ENCODE measurements at places on chromosomes 4 and X.

DNA sequence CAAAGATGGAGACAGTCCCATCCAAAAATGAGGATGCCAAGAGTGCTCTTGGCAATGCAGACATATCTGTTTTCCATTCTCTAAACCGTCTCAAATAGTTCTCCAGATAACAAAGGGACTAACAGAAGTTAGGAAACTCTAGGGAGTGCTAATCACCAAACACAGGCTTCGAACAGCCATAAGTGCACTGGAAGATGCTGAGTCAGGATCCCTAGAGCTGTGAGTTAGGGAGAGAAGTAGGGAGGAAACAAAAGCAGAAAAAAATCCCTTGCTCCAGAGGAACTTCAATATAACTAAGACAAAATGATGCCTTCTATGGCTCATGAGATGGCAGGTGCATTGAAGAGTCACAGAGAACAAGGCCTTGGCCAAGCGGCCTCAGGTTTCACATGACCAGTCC, 251.0 kb upstream of the PPARGC1A start:
- no peak for DNase-seq

GRCh38 chrX:781224-782204, 150.9 kb downstream of the SHOX start:
- no peak for DNase-seq

GRCh38 chr4:120921456-120922380, 808 bp downstream of the PRDM5 start:
- DNase-seq = peak; percentile 40

- no peak for DNase-seq
Measured at GRCh38 chr4:30586850-30587249, 133.3 kb upstream of the PCDH7 start.

DNA sequence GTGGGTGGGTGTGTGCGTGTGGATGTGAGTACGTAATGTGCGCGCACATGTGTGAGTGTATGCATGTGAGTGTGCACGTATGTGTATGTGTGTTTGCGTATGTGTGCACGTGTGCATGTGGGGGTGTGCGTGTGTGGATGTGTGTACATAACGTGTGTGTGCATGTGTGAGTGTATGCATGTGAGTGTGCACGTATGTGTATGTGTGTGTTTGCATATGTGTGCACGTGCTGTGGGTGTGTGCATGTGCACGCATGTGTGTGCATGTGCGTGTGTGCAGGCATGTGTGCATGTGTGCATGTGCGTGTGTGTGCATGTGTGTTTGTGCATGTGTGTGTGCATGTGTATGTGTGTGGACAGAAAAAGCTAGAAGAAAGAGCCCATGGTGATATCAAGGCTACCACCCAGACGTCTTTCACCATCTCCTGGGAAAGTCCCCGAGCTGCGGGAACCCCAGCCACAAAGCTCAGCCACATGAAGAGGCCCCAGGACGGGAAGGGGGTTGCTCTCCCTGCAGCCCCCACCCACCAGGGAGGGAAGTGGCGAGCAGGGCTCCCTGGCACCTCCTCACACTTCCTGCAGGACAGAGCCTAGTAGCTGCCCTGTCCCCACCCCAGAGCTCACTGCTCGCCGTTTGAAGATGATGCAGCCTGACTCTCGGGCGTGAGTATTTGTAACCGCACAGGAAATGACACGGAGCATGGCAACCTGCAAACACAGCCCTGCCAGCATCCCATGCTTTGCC, 108.3 kb downstream of the DCTD start:
- peak; percentile 50 for DNase-seq

DNA sequence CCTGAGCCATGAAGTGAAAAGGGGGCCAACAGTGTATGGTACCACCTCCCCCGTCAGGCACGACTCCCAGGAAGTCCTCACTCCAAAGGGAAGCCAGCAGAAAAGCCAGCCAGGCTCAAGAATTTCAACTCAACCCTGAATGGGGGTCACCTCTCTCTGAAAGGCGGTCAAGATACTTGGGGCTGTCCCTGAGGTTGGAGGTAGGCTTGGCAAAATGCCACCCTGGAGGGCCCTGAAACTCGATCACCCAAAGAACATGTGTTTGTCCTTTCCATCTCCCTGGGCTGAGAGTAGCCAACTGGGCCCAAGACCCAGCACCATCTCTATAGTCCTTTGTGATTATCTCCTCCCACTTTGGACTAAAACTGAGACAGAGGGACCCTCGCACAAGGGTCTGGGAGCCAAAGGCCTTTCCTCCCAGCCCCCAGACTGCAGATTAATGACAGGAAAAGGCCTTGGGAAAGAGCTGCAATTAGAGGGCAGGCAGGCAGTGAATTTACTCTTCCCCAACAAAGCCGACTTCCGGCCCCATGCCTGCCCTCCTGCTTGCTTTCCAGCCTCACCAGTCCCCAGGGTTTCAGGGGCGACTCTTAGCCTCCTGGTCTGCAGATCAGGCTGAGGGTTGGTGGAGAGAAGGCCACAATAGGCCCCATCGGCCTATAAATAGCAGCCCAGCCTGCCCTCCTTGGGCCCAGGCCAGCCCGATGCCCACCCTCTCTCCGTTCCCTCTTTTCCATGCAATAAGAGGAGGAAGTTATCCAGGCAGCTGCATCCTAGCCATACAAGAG, 5.6 kb downstream of the SASH3 start:
- DNase-seq = no peak

GRCh38 chr4:159144112-159144694, 41.3 kb downstream of the RAPGEF2 start:
- DNase-seq = no peak

- DNase-seq = no peak
Measured at GRCh38 chr4:78409612-78410202, 141.9 kb upstream of the ANXA3 start.

- no peak for DNase-seq
Measured at GRCh38 chrX:51824061-51824460, 69.4 kb upstream of the MAGED1 start.

DNA sequence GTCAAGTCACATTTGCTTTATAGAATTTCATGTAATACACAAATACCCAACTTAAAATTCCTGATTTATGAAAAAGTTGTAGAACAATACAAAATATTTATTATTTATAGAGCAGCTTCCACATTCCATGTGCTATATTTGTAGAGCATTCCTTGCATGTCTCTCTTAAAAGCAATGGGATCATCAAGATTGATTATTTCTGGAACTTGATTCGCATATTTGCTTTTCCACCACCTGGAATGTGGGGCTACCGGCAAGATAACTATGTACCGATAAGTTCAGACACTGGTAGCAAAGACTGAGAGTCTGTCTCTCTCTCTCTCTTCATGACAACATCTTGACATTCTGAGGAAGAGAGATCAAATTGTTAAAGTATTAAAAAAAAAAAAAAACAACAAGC, 59.3 kb downstream of the MAPK10 start:
- DNase-seq = no peak

DNA sequence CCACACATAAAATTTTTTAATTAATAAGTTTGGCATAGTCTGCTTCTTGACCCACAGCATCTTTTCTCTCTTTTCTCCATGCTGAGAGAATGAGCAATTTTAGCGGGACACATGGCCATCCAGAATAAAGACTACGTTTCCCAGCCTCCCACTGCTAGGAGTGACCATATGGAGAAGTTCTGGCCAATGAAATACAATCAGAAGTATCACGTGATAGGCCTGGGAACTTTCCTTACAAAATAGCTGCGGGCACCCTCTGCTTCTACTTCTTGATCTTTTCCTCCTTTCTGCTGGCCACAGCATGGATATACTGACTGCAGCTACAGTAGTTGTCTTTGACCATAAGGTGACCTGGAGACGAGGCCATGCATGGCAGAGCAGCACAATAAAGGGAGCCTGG, 348.0 kb downstream of the BCOR start:
- DNase-seq = no peak

DNA sequence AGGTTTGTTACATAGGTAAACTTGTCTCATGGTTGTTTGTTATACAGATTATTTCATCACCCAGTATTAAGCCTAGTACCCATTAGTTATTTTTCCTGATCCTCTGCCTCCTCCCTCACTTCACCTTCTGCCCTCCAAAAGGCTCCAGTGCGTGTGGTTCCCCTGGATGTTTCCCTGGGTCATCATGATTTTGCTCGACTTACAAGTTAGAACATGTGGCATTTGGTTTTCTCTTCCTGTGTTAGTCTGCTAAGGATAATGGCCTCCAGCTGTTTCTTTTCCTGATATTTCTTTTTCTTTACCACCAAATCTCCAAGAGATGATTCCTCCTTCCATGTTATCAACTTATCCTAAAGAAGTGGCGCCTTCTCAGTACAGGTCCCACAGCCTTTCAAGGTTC, 543.1 kb upstream of the ADGRL3 start:
- no peak for DNase-seq

DNA sequence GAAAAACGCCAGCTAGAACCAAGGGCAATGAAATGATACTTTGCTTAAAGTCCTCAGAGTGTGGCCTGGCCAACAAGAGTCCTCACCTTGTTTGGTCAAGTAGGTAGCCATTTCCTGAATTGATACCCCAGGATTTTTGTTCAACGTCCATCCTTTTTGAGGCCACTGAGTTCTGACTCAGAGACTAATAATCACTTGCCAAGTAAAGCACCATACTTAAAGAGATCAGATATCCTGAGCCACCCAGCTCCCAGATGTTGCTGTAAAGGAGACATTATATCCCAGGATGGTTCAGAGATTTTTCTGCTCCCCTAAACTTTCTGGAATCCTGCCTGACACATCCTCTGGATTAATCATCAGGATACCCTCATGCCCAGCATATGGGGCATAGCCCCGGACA, 190.9 kb downstream of the RAP1GDS1 start:
- DNase-seq = no peak

GRCh38 chr4:5500165-5500564, 208.2 kb downstream of the EVC2 start:
- DNase-seq = peak; percentile 22

GRCh38 chr4:133866328-133866699, 335.3 kb downstream of the PABPC4L start:
- DNase-seq = peak; percentile 93

DNA sequence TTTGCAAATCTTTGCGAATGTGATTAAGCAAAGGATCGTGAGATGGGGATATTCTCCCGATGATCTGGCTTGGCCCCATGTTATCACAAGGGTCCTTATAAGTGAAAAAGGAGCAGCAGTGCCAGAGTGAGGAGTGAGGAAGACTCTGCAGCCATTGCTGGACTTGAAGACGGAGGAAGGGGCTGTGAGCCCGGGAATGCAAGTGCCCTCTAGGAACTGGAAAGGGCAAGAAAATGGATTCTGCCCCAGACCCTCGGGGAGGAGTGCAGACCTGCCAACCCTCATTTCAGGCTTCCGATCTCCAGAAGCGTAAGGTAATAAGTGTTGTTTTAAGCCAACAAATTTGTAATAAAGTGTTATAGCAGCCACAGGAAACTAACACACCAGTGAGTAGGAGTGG, 76.3 kb downstream of the EVC start:
- DNase-seq = no peak
